ENCODE measurements at places on chromosomes 4 and X. TPM values are rescaled to one million over a fixed set of nuclear protein-coding genes. Genes with fewer than 3 reads are reported as not detected.

DNA sequence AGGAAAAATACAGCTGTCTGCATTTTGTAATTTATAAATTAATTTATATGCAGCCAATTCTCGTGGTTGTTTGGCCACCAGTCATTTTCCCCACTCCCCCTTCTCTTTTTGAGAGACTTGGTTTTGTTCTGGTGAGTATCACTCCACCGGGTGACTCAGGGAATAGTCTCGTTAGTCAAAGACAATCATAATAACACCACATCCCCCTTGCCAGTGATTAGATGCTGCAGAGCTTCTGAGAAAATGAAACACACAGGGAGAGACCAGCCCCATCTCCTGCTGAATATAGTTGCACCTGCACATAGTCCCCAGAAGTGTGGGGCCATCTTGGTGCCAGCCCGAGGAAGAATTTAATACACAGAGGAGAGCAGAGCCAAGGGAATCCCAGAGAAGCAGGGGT, 8.0 kb upstream of the FNIP2 start:
- no peak for DNase-seq

DNA sequence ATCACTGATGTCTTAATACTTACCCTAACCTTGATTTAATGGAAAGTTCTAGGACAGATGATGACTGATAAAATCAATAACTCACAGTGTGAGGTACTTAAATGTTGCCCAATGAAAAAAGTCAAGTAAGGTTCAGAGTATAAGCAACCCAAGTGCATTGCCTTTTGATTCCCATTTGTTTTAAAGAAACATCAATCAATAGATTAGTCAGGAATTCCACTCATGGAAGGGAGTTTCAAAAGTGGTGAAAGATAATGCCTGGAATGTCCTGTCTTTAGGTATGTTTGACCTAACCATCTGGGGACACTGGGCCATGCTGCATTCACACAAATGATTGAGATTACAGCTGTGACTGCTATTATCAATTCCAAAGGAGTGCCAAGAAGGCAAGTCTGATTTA, 259.7 kb downstream of the PPARGC1A start:
- DNase-seq: no peak

DNA sequence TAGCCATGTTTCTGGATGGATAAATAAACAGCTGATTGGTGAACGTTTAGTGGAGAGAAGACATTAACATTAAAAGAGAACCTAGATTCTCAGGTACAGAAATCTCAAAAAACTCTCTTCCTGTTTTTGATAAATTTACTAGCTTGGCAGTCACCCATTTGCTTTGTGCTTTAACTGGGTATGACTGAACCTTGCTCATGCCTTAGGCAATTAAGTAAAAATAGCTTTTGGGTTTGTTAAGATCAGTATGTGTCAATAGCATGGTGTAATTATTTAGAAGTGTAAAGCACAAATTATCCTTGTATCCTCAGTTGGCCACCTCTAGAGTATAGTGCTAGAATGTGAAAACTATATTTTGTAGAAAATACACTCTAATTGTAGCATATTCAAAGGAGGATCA, 200.0 kb downstream of the CFAP299 start:
- no peak for DNase-seq

DNA sequence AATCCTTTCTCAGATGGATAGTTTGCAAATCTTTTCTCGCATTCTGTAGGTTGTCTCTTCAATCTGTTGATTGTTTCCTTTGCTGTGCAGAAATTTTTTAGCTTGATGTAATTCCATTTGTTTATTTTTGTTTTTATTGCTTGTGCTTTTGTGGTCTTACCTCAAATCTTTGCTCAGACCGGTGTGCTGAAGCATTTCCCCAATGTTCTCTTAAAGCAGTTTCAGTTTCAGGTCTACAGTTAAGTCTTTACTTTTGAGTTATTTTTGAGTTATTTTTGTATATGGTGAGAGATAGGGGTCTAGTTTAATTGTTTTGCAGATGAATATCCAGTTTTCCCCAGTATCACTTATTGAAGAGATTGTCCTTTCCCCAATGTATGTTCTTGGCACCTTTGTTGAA, 18.2 kb upstream of the SLC25A14 start:
- no peak for DNase-seq

- DNase-seq: no peak
Observed at GRCh38 chr4:88705805-88706492, 8.3 kb upstream of the NAP1L5 start.

GRCh38 chrX:41449615-41450014, 2.5 kb downstream of the NYX start:
- DNase-seq: no peak

GRCh38 chr4:182662551-182662950, 254.6 kb downstream of the DCTD start:
- DNase-seq: no peak

DNA sequence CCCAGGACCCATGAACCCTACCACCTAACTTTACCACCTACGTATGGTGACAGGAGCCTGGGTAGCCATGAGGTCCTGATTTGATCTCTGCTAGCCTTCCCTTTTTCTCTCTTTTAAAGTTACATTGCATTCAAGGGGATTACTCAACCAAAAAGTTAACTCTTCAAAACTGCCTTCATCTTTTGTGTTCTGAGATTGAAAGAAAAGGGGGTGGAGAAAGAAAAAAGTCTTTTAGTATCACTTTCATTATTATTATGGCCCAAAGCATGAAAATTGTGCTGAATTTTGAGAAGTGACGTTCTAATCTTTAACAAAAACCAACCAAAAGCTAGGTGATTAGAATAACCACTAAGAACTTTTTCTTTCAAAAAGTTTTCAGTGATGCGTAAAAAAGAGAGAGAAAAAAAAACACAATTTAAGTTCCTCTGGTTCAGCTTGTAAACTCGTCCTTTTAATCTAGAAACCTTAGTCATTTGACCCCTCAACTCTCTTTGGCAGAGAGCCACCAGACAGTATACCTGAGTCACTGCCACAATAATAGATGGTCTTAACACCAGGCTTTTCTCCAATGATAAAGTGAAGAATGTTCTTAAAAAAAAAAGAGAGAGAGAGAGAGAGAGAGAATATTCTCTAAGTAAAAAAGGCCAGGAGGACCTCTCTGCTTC, 347.4 kb upstream of the FGF13 start:
- no peak for DNase-seq

GRCh38 chr4:7121174-7121573, 53.3 kb upstream of the GRPEL1 start:
- no peak for DNase-seq

- DNase-seq: no peak
Observed at GRCh38 chr4:181728305-181728966, 514.8 kb upstream of the TENM3 start.

DNA sequence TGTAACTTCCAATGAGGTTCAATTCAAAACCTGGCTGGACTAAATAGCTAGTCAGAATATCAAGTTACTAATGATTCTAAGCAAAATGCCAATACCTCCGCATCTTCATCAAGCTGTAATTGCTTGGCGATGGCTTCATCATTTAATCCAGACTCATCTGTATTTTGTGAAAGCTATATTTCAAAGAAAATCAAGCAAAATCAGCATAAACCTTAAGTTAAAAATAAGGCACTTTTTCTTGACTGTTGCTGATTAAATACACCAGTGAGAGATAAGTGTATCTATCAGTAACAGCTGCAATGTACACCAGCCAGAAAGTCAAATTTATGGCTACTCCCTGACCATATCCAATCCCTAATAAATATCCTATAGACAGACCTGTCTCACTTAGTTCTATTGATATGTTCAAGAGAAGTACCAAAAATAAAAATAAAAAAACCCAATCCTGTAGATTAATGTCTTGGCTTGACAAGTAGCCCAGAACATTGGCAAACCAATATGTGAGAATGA, 39.6 kb downstream of the RFC1 start:
- no peak for DNase-seq

DNA sequence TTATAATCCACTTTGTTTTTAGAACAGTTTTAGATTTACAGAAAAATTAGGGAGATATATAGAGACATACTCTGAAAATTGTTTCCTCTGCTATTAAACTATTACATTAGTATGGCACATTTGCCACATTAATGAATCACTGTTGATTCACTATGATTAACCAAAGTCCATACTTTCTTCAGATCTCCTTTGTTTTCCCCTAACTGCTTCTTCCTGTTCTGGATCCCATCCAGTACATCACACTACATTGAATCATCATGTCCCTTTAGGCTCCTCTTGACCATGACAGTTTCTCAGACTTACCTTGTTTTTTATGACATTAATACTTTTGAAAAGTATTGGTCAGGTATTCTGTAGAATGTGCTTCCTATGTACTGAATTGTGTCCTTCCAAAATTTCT, 109.2 kb upstream of the EDNRA start:
- no peak for DNase-seq

- no peak for DNase-seq
Observed at GRCh38 chr4:80875642-80876041, 154.9 kb upstream of the BMP3 start.

GRCh38 chr4:119795986-119796578, 167.5 kb upstream of the PDE5A start:
- DNase-seq: no peak

- no peak for DNase-seq
Observed at GRCh38 chr4:18722748-18723191, 701.2 kb upstream of the LCORL start.

DNA sequence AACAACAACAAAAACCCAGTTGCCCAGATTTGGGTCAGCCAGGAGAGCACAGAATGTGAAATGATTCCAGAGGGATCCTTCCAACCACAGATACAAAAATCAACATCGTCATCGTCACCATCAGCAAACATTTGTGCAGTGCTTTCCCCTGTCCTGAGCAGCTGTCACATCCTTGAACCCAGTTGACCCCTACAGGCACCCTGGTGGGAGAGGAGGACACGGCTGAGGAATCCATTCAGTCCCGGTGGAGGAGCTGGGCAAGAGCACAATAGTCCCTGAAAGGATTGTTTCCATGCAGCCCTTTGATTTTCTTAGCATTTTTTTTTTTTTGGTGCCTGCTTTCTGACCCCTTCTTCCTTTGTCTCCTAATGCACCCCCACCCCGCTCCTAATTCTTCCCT, 37.1 kb upstream of the STX18 start:
- no peak for DNase-seq

- no peak for DNase-seq
Observed at GRCh38 chr4:2354118-2354517, 64.3 kb downstream of the ZFYVE28 start.

DNA sequence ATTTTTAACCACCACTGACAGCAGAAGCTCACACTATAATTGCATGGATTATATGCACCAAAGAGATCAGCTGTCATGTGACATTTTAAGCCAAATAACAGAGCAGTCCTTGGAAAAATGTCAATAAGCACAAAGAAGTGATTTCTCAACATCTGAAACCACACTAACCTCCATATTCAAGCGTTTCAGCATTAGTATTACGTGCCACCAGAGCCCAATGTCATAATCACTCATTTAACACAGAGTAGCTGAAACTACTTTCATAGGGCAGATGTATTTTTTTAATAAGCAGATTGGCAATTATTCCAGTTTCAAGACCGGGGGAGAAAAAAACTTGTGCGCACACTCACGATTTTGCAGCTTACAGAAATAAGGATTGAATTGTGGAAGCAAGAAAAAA, 76.6 kb downstream of the SH3KBP1 start:
- DNase-seq: no peak

DNA sequence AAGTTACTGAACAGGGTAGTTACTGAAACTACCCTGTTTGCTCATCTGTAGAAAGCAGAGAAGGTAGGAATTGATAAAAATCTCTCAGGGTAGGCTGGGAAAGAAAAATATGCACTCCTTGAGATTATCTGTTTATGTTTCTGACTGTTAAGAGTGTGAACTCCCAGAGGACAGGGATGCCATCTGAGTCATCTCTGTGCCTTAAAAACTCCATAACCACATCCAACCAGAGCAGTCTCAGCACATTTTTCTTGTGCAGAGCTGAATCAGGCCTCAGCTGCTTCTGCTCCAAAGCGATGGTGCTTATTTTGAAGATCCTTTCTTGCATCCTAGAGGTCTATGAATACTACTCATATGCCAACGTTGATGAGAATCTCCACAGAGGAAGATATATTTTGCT, 9.9 kb downstream of the CENPVL3 start:
- no peak for DNase-seq

DNA sequence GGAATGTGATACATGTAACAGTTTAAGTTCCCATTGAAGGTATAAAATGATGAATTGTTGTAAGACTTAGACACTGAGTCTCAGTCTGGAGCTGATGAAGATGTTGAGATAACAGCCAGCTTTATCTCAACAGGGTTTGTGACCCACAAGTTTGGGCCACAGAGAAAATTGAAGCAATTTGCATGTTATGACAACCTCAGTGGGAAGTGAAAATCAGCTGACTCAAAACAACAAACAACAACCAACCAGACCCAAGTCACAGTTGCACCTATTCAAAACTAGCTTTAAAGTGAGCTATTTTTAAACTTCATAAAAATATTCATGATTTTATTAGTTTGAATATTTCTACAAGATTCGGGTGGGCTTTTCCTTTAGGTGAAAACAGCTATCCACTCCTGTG, 8.0 kb downstream of the SFRP2 start:
- DNase-seq: no peak

GRCh38 chrX:1223242-1223600, 10.8 kb upstream of the CRLF2 start:
- DNase-seq: no peak

DNA sequence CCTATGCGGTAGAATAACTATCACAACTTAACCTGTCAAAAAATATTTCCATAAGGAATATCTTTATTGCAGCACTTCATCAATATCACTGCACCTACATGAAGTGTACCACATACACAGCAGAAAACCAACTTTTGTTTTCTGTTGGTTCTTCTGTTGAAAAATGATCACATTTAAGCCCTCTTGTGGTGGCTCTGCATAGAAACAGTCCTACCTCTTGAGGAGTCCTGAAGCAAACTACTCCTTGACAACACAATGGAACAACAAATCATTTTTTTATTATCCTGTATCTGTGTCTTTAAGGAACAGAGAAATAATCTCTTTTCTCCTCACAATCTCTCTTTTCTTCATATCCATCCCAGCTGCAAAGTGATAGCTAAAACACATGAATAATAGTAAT, 39.8 kb upstream of the ATOH1 start:
- no peak for DNase-seq

DNA sequence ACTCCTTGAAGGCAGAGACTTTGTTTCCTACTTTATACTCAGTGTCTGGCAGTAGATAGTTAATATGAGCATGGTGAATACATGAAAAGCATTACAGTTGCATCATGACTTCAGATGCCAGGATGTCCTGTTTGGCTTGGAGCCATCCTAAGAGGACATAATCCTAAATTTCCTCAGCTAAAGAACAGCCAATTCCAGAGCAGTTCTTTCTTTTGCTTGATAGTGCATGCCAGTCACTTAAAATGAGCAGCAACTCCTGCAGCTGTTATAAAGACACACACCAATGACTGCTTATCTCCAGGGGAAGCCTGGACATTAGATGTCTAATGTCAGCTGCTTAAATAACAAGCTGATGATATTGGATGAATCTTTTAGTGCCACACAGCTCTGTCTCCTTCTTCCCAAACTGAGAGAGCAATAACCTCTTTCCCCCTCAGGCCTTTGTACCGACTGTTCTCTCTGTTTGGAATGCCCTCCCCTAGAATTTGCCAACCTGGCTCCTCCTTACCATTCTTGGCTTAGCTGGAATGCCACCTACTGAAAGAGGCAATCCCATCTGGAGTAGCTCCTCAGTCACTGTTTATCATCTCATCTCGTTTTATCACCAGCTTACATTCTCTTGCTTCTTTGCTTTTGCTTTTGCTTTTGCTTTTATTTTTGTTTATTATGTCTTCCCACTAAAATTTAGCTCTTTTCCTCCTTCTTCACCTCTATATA, 100.8 kb upstream of the USP38 start:
- DNase-seq: no peak

The HTN3 gene
- total RNA-seq: not detected

The CRMP1 gene
- total RNA-seq: 3.4 TPM

The ADAMTS3 gene
- 2.7 TPM for total RNA-seq

The FAM47E gene
- 0.49 TPM for total RNA-seq

The PDZD4 gene
- 10.3 TPM for total RNA-seq

The PFKFB1 gene
- total RNA-seq: not detected

The MSL3 gene
- 25.5 TPM for total RNA-seq

All from vagina (tissue), 2 donors.